ENCODE measurements at places on chromosomes 13 and 19. TPM values are rescaled to one million over a fixed set of nuclear protein-coding genes. Genes with fewer than 3 reads are reported as not detected.

The LILRA1 gene
- total RNA-seq, result not detected

The POLRMT gene
- 100 TPM for total RNA-seq

The FREM2 gene
- total RNA-seq, result not detected

The ZNF14 gene
- total RNA-seq, result 2.0 TPM

The ZNF681 gene
- total RNA-seq, result not detected

The TSSK6 gene
- total RNA-seq, result 0.86 TPM

The FPR1 gene
- 0.11 TPM for total RNA-seq

The PPM1N gene
- total RNA-seq, result 9.3 TPM

The STARD13 gene
- 6.3 TPM for total RNA-seq

The RUVBL2 gene
- total RNA-seq, result 232 TPM

The SBSN gene
- total RNA-seq, result 3.0 TPM

The PIBF1 gene
- 5.0 TPM for total RNA-seq

The IGFL2 gene
- 0.52 TPM for total RNA-seq

The OR7D4 gene
- not detected for total RNA-seq

The ARHGAP35 gene
- total RNA-seq, result 27.9 TPM

The AMH gene
- total RNA-seq, result 16.0 TPM

The LIPE gene
- 2.9 TPM for total RNA-seq

The APLP1 gene
- 93.4 TPM for total RNA-seq

The UBE2L5 gene
- not detected for total RNA-seq

The FAM124A gene
- total RNA-seq, result 2.3 TPM

The ZSCAN18 gene
- 2.3 TPM for total RNA-seq

The KLK5 gene
- total RNA-seq, result not detected

The GNA15 gene
- total RNA-seq, result not detected

The MISP3 gene
- 2.3 TPM for total RNA-seq

The FUT3 gene
- not detected for total RNA-seq

The TINCR gene
- total RNA-seq, result 3.9 TPM

The CGB8 gene
- 1.9 TPM for total RNA-seq

The SHISA7 gene
- total RNA-seq, result not detected

The CABP5 gene
- total RNA-seq, result not detected

The NCR1 gene
- not detected for total RNA-seq

The OBI1 gene
- total RNA-seq, result 8.4 TPM

The KLK15 gene
- total RNA-seq, result not detected

The IFNL4 gene
- not detected for total RNA-seq

The CERS1 gene
- 5.5 TPM for total RNA-seq

The PRRG2 gene
- 0.93 TPM for total RNA-seq

The CLEC17A gene
- not detected for total RNA-seq

The SLC6A16 gene
- 0.81 TPM for total RNA-seq

The ADAMTSL5 gene
- total RNA-seq, result 3.4 TPM

The FAM83E gene
- 0.29 TPM for total RNA-seq

The SSC5D gene
- total RNA-seq, result 0.53 TPM

The FFAR2 gene
- not detected for total RNA-seq

The ALOX5AP gene
- 7.1 TPM for total RNA-seq

The FGF21 gene
- not detected for total RNA-seq

The LMTK3 gene
- 5.3 TPM for total RNA-seq

The C13orf46 gene
- 0.07 TPM for total RNA-seq

The PRR19 gene
- 4.7 TPM for total RNA-seq

Measured in A549 treated with GW870086 at 1 μM for 4 hours (cell line).